T-helper 22 cell (primary cell): ENCODE measurements at places on chromosomes 5 and 9.

- no peak for DNase-seq
These were observed 29.5 kb downstream of the KCNN2 start for GRCh38 chr5:114391321-114391720.

- no peak for DNase-seq
These were observed 110.9 kb upstream of the ADAMTSL1 start for GRCh38 chr9:18362901-18363685.

GRCh38 chr9:116585896-116586295 is 101.2 kb upstream of the TRIM32 start:
- DNase-seq, result no peak

- no peak for DNase-seq
These were observed 116.0 kb downstream of the SLC12A2 start for GRCh38 chr5:128199611-128200010.
